ENCODE measurements at places on chromosomes 1 and 21.
A peak's percentile ranks its signal among the peaks of the same experiment; 100 is the strongest.

DNA sequence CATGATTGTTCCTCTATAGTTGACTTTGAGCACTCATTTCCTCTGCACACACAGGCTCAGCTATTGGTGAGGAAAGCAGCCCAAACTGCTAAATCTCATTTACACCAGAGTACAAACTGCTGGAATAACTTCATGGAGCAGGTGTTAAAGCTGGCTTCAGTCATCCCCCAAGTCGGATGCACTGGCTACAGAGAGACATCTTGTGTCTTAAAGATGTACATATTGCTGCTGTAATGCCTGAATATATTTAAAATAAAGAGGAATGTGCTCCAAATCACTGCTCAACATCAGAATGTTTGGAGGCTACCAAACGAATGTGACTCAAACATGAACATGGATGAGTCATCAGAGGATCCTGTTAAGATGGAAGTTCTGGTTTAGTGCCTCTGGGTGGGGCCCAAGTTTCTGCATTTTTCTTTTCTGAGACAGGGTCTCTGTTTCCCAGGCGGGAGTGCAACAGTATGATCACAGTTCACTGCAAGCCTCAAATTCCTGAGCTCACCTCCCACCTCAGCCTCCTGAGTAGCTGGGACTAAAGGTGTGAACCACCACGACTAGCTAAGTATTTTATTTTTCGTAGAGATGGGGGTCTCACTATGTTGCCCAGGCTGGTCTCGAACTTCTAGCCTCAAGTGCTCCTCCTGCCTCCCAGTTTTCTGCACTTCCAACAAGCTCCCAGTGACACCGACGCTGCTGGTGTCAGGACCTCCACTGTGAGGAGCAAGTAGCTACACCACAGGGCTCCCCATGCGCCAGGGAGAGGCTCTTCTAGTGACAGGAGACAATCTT lies 79.0 kb upstream of the KRTAP19-8 start:
- no peak for DNase-seq

DNA sequence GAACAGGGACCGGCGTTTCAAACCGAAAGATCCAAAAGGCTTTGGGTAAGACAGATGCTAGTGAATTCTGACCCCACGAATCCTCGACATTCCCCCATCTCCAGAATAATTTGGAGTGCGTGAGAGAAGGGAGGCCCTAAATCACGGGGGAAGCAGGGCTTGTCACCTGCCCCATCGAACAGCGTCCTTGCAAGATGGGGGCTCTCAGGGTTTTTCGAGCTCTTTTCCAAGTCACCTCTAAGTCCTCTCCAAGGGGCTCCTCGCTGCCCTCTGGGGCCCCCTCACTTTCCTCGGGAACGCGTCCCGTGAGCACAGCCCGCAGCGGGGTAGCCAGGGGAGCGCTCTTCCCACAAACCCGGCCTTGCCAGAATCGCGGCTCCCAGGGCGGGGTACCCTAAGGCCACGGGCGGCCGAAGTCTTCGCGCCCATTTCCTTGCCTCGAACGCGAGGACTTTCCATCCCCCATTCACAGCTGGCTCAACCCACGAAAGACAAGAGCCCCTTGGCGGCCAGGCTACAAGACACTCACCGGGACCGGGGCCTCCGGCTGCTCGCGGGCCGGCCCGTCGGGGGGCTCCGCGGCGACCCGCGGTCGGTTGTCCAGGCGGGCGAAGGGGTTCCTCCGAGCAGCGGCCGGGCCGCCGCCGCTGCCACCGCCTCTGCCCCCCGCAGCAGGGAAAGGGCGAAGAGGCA lies 546 bp downstream of the DONSON start:
- peak; percentile 23 for DNase-seq

GRCh38 chr1:43932786-43933385 lies 715 bp upstream of the ARTN start:
- DNase-seq, result peak; percentile 33

- no peak for DNase-seq
Observed at GRCh38 chr1:58412071-58412580, 134.4 kb downstream of the OMA1 start.

GRCh38 chr1:36913016-36913415 lies 121.3 kb downstream of the GRIK3 start:
- DNase-seq, result no peak

DNA sequence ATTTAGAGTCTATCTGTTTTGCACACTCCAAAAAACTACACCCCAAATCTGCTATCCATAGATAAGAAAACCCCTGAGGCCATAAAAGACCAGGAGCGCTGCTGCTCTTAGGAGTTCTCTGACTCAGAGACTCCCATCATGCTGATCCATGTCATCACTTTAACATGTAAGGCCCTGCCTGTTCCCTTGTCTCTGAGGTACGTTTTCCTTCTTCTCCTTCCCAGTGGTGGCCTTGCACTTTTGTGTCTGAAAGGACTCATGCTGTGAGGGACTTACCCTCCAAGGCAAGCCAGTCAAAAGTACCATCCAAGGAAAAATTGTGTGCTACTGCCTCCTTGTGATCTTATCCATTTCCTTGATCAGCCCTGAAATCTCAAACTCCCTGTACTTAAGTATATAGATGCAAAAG lies 427.4 kb upstream of the NCAM2 start:
- DNase-seq, result no peak

DNA sequence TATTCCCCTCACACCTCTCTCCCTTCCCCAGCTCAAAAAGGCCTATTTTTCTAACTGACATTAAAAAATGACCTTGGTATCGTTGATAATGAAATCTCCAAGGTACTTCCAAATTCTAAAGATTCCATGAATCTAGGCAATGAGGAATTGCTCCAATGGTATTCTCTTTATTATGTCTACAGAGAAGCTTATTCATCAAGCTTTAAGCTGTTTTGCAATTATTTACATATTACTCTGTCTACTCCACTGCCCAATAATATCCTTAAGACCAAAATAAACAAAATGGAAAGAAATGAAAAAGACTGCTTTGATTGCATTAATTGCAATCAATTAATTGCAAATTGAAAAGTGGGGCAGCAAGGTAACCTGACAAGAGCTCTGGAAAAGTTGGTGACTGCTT lies 7.9 kb downstream of the PLPP3 start:
- no peak for DNase-seq

GRCh38 chr1:157088607-157089006 lies 11.0 kb downstream of the ETV3L start:
- no peak for DNase-seq

DNA sequence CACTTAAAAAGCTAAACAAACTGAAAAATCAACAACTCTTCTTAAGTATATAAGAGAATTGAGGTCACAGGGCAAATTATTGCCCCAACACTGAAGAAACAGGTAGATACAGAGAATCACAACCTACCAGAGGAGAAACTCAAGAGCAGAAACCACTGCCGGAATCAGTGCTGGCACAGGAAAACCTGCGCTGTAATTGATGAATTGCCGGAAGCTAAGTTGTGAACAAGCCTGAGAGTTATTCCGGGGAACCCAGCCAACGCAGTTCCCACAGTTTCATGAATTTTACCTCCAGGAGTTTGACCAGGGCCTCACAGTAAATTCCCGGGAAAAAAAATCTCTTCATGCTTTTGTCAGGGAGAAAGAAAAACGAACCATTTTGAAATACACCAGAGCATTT lies 657.1 kb upstream of the BRINP3 start:
- no peak for DNase-seq

GRCh38 chr1:179145521-179145920 lies 63.7 kb downstream of the TOR3A start:
- DNase-seq, result no peak

- no peak for DNase-seq
Observed at GRCh38 chr1:22619252-22619651, 17.2 kb upstream of the C1QA start.

DNA sequence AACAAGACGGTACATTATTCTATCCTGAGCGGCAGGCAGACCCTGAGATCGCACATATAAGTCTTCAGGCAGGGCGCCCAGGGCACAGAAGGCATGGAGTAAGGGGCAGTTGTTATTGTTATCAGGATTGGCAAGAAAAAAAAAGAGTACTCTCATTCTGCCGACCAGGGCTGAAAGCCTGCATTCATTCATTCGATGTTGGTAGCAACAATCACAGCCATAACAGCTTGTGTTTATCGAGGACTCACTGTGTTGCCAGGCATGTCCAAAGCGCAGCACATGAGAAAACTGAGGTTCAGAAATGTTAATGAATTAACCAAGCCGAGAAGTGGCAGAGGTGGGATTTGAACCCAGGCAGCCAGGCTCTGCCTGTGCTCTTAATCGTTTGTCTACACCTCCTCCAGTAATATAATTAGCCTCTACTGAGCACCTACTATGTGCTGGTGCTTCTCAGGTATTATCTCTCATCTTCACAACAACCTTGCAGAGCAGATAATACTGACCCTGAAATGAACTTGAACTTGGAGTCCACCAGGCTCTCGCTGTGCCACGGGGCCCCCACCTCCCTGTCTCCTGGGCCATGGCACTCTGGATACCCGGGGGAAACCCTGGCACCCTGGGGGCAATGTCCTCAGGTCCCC lies 56.2 kb downstream of the TAS1R2 start:
- DNase-seq, result no peak

GRCh38 chr1:243267471-243267880 lies 11.6 kb downstream of the SDCCAG8 start:
- DNase-seq, result no peak

DNA sequence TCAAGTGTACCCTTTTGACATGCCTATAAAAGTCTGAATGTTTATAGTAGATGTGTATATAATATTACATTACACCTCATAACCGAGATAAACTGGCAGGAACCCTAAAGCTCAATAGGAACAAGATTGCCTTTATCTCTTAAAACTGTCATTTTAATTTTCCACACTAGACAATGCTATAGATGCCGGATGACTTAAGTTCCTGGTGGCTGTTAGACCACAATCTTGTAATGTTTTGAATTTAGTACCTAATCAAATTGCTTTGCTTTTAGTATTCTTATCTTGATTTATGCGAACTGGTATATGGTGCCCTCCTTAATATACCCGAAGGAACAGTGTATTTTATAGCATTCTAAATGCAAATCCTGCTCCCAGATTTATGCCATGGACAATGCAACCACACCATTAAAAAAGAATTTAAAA lies 1397.0 kb upstream of the ADGRL4 start:
- DNase-seq, result no peak

- no peak for DNase-seq
Observed at GRCh38 chr1:54950006-54950368, 30.4 kb upstream of the TMEM61 start.

- DNase-seq, result no peak
Observed at GRCh38 chr1:14182856-14183255, 415.6 kb upstream of the KAZN start.

GRCh38 chr1:110412576-110412975 lies 5.1 kb upstream of the LAMTOR5 start:
- peak; percentile 48 for DNase-seq

DNA sequence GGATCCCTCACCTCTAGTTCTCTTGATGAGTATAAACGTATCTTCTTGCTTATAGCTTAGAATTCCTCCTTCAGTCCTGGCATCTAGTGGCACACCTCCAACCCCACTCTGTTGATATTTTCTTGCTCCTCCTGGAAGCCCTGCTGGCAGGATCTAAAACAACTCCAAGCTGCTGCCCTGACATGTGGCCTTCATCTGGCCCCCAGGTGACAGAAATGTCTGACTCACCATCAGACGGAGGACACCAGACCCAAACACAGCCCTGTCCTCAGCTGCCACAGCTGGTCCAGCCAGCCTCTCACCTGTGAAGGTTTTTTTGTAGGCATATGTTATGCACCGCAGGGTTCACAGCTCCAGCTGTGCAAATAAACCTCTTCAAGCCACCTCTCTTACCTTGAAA lies 53.4 kb downstream of the KRTAP19-8 start:
- no peak for DNase-seq

- DNase-seq, result no peak
Observed at GRCh38 chr1:218466341-218467010, 121.3 kb downstream of the TGFB2 start.

GRCh38 chr1:24596401-24596880 lies 40.6 kb downstream of the NCMAP start:
- DNase-seq, result no peak

DNA sequence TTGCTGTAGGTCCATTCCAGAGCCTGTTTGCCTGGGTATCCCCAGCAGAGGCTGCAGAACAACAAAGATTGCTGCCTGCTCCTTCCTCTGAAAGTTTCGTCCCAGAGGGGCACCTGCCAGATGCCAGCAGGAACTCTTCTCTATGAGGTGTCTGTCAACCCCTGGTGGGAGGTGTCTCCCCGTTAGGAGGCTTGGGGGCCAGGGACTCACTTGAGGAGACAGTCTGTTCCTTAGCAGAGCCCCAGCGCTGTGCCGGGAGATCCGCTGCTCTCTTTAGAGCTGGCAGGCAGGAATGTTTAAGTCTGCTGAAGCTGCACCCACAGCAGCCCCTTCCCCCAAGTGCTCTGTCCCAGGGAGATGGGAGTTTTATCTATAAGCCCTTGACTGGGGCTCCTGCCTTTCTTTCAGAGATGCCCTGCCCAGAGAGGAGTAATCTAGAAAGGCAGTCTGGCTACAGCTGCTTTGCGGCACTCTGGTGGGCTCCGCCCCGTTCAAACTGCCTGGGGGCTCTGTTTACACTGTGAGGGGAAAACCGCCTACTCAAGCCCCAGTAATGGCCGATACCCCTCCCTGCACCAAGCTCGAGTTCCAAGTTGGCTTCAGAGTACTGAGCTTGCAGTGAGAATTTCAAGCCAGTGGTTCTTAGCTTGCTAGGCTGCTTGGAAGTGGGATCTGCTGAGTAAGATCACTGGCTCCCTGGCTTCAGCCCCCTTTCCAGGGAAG lies 8.7 kb upstream of the SLC25A24 start:
- DNase-seq, result no peak

- DNase-seq, result no peak
Observed at GRCh38 chr1:209993061-209993830, 55.2 kb downstream of the SYT14 start.

- no peak for DNase-seq
Observed at GRCh38 chr1:244314921-244315559, 136.7 kb downstream of the ADSS2 start.
